ENCODE measurements at places on chromosomes 2 and 18.
A peak's percentile ranks its signal among the peaks of the same experiment; 100 is the strongest.

GRCh38 chr2:216206821-216207220 lies 97.7 kb downstream of the XRCC5 start:
- DNase-seq = no peak

GRCh38 chr2:172431463-172431862 lies 4.1 kb downstream of the ITGA6 start:
- DNase-seq = no peak

GRCh38 chr2:48707466-48707865 lies 48.1 kb downstream of the LHCGR start:
- no peak for DNase-seq

DNA sequence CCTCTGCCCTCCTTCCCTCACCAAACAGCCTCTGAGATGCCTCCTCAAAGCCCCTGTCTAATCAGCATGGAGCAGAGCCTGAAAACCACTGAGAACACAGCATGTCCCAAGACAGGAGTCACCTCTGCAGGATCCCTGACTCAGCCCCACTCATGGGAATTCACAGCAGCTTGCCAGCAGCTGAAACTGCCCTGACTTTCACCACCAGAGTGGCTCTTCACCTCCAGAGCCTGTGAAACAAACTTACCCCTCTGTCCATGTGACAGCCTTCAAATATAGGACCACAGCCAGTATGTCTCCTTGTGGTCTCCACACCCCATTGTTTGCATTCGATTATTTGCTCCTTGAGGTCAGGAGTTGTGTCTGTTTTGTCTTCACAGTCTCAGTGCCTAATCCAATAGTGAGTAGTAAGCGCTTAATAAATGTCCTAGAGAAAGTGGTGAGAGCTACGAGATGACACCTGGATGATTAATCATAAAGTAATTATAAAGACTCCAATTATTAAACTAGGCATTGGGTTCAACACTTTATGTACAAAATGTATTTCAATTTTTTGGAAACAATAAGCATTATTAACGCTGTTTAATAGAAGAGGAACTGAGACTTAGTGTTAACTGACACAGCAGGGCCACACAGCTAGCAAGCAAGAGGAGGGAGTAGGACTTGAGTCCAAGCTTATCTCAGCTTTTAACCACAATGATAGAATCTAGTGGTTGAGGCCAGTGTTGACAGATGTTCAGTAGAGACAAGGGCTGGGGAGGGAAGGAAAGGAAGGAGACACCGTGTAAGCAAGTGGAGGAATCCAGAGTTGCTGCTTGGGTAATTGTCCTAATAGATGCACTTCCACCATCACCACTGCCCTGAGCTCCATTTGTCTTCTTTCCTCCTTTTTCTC lies 358.7 kb upstream of the TNP1 start:
- peak; percentile 19 for DNase-seq

DNA sequence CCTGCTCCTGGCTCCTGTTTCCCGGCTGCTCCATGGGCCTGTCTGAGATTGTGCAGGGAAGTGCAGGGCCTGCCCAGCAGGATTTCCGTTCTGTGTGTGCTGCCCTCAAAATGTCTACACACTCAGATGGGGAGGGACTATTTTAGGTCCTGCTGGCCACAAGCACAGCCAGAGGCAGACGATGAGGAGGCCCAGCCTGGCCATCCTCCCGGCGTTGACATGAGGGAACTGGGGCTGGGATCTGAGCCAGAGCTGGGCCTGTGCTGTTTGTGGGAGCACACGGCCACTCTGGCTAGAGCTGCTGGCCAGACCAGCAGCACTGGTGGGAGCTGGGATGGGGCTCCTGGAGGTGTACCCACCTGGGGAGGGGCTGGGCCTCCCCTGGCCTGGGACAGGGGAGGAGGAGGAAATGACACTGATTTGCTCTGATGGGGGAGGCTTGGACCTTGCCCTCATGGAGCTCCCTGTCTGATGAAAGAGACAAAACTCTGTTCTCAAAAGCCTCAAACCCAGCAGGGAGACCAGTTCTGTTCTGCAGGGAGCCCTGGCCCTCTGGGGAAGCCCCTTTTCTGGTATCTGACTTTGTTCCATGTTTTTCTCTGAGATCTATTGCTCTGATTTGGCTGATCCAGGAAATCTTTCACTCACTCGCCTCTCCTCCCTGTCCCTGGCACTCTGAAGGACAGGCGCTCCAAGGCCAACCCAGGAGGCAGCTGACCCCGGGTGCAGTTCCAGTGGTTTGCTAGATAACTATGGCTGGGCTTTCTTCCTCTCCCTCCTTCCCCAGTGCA lies 161.8 kb downstream of the DYSF start:
- DNase-seq = peak; percentile 66

- DNase-seq = no peak
Observed at GRCh38 chr2:168945508-168945907, 44.4 kb downstream of the G6PC2 start.

DNA sequence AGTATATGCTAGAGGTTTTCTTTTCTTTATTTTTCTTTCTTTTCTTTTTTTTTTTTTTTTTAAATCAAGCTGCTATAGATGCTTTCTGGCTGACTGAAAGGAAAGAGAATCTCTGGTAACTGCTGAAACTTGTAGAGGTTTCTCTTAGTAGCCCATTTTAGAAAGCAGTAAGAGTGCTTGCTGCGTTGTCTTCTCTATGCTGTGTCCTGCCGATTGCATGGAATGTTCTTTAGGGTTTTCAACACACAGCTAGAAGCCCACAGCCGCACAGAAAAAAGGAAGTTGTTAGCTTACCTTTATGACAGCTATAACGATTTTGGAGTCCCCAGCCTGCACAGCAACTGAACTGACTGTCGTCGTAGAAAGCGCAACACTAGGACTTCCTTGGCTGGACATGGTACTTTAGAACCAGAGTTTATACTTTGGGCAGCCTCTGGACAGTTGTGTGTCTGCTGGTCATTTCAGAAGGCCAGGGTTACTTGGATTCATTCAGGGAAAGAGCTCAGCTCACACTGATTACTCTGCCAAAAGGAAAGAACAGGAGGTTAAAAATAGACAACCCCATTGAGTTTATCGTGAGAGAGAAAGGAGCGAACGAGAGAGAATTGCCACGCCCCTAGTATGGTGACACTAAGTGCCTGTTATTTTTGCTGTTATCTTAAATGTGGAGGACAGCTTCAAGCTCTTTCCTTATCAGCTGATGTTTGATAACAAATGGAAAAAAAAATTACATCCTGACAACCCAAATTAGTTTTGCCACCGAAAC lies at the start of gene CCDC141:
TSS of gene CCDC141 (minus strand) at position 592 of the 766 bp plus-strand sequence. CDS start at position 396, 196 bp downstream.
- no peak for DNase-seq

DNA sequence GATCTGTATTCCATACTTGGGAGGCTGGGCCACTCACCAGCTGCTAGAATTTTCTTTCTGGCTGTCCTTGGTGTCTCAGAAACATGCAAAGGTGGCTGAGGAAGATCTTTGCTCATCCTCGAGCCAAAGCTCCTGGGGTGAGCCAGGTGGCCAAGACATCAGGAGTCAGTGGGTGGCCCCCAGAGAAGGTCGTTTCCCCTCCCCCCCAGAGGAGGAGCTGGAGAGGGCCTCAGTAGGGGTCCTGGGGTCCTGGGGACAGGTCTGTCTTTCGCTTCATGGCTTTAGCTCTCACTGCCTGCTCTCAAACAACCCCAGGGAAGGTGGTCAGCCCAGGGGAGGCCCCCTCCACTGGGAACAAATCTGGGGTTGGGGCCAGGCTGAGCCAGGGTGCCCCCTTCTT lies 13.6 kb downstream of the KCNK3 start:
- DNase-seq = no peak

GRCh38 chr2:240368781-240369331 lies 66.6 kb upstream of the GPC1 start:
- DNase-seq = no peak

DNA sequence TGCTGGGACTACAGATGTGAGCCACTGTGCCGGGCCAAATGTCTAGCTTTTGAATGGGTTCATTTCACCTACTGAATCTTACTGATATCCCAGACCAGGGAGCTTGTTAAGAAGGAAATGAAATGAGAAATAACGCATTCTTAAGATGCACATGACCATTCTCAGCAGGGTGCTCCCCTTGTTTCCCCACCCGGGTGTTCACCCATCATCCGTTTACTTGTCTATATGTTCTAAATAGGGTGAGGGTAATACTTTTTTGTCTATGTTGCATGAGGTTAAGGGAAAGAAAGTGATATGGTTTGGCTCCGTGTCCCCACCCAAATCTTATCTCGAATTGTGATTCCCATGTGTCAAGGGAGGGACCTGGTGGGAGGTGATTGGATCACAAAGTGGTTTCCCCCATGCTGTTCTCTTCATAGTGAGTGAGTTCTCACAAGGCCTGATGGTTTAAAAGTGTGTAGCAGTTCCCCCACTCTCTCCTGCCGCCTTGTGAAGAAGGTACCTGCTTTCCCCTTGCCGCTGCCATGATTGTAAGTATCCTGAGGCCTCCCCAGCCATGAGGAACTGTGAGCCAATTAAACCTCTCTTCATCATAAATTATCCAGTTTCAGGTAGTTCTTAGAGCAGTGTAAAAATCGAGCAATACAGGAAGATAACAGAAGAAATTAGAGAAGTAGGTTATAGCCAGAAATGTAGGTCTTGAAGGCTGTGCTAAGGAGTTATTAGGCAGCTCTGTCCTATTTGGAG lies 129.1 kb downstream of the DDX1 start:
- DNase-seq = no peak

DNA sequence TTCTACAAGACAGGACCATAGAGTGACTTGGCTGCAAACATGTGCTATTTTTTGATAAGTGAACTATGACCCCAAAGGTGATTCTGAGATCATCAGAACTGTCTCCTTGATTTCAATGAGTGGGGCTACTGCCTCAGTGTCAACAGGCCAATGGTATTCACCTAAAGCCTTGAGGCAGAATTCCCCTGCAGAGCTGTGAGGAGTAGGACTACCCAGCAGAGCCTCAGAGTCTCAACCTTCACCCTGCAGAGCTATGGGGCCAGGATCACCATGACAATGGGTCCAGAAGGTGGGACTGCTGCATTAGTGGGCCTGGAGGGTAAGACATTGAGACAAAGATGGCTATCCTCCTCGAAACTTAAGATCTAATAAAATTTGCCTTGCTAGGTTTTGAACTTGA lies 1668.2 kb upstream of the SLC39A10 start:
- no peak for DNase-seq

GRCh38 chr18:37464257-37464656 lies 101.3 kb downstream of the CELF4 start:
- no peak for DNase-seq

- no peak for DNase-seq
Observed at GRCh38 chr2:165961818-165962217, 8.2 kb upstream of the TTC21B start.

DNA sequence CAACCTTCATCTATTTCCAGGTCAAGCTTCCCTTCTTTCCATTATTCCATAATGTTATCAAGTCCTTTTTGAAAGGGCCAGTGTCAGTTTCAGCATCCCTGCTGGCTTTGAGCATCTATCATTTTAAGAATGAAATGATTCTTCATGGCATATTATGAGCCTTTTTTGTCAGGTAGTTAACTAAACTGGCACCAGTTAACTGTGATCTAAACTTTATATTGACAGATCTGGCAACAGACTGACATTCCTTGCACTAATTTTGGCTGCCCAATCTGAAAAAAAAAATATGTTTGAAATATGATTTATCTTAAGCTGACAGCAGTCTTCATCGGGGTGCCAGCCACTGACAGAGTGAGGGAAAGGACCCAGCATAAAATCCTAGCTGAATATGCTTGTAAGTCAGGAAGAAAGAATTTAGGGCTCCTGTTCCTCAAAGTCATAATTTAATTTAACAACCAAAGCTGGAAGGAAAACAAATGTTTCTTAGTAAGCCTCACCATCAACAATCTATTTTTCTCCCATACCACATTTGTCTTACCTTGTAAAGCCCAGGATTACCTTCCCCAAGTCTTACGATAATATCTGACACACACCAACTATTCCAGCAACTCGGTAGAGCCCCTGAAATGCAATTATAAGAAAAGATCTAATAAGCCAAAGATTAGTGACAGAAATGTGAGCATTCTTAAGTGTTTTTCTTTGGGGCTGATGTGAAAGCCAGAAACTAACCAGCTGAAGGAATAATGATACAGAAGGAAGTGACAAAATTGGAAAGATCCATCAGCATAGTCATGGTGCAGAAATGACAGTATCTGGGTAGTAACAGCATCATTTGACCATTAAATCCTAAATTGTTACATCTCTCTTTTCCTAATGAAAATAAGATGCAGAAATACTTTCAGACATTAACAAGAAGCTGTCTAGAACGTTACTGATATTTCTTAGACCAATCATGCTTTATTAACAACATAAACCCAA lies 228.1 kb downstream of the RBM43 start:
- DNase-seq = no peak

DNA sequence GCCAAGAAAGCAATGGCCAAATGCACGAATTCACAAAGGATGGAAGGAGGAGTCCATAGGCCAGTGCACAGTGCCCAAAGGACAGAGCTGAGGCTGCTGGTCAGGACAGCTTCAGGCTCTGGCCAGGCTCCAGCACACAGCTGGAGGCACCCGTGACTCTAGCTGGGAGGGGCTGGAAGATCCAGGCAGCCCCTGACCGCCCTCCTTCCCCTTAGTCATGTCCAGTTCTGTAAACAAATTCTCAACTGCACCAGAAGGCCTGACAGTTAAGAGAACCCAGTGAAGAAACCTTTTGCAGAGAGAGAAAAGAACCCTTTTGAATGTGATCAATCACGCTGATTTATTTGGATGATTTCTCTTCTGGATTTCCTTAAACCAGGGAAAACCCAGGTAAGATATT lies 7.7 kb upstream of the YWHAQ start:
- peak; percentile 96 for DNase-seq

GRCh38 chr18:80145196-80145804 lies 36.2 kb downstream of the ADNP2 start:
- no peak for DNase-seq

GRCh38 chr2:8388781-8389180 lies 293.1 kb upstream of the ID2 start:
- DNase-seq = no peak

GRCh38 chr2:64021578-64021977 lies 2.4 kb upstream of the VPS54 start:
- no peak for DNase-seq

GRCh38 chr2:15432642-15433256 lies 128.4 kb downstream of the NBAS start:
- no peak for DNase-seq

- DNase-seq = no peak
Observed at GRCh38 chr2:157603198-157603597, 25.5 kb downstream of the ACVR1C start.

DNA sequence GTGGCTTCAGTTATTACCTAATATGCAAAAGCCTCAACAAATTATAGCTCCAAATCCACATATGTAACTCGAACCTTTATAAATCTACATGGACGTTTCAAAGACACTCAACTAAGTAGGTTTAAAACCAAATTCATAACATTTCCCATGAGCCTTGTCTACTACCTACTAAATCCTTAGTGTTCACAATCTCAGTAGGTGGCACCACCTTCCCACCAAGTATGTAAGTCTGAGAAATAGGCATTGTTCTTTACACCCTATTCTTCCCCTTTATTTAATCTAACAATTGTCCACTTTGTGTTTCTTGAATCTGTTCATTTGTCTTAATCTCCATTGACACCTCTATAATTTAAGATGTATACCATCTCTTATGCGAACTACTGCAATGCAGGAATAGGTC lies 4.6 kb downstream of the PIGN start:
- no peak for DNase-seq

- peak; percentile 5 for DNase-seq
Observed at GRCh38 chr2:215171151-215171550, 32.7 kb upstream of the ABCA12 start.

All from hepatic stellate cell (primary cell).